Stimulated activated naive CD4-positive, alpha-beta T cell treated with Interleukin-2 at 50 U/mL for 16 hours (primary cell): ENCODE measurements at places on chromosomes 1 and 21.

DNA sequence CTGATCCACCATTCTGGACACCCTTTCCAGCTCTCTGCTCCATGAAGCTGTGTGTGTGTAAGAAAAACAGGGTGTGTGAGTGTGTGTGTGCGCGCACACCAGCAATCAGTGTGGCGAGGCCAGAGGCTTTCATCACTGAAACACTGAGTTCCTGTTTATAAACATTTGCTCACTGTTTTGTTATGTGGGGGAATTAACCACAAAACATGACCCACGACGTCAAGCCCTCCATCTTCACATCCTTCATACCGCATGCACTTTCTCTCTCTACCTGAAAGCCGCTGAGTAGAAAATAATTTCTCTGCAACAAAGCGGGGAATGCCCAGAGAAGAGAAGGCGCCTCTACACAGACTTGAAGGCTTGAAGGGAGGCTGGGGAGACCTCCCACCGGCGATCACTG, 148.9 kb upstream of the IRF2BP2 start:
- DNase-seq: peak; percentile 28

DNA sequence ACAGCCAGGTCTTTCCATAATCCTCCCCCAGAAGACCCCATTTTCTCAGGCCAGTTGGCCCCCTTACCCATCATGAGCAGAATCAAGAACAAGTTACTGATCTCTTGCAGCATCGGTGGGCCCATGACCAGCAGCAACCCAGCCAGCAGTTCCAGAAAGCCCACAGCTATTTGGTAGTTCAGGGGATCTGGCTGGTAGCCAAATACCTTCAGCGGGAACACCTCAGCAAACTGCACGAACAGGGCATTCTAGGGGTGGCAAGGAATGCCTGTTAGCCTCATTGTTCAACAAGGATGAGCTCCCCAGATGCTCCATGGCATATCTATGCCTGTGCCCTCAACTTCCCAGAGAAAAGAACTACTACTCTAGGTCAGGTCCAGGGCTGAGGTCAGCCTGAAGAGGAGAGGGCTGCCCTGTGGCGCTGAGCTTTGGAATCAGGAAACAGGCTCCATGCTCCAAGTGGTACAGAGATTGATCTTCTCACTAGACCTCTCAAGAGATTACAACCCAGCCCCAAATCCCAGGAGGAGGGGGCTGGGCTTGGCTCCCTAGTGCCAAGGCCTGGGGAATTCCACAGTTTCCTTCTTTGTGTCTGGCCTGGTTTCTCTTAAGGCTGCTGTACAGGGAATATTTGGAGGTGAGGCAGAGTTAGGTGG, 1.3 kb downstream of the TMEM35B start:
- no peak for DNase-seq

GRCh38 chr1:109689844-109690405, 2.3 kb downstream of the GSTM1 start:
- no peak for DNase-seq

- DNase-seq: no peak
These were observed 173.4 kb upstream of the RUNX1 start for GRCh38 chr21:35222541-35222941.

DNA sequence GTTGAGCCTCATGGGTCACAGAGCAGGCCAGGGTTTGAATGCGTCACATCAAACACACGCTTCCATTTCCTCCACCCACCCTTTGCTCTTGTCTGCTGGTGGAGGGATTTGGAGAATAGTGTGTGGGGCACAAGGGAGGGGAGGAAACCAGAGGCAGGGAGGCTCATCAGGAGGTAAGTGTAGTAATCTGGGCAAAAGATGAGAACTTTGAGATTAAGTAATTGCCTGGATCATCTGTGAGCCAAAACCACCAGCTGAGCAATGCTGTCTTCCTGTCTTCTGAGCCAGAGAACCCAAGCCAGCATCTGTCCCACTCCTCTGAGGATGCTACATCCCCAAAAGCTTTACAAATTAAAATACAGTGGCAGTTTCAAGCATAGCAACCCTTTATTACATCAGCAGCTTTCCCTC, 45.2 kb downstream of the C8B start:
- DNase-seq: no peak

- DNase-seq: peak; percentile 77
These were observed 559 bp downstream of the BACH1 start for GRCh38 chr21:29299046-29299915.

- no peak for DNase-seq
These were observed 104.1 kb downstream of the NEGR1 start for GRCh38 chr1:72178266-72178665.

GRCh38 chr1:3649342-3650247, at the start of gene WRAP73:
Gene WRAP73 (minus strand): TSS chr1:3650103. CDS start chr1:3649999, 104 bp downstream.
- DNase-seq: peak; percentile 88

DNA sequence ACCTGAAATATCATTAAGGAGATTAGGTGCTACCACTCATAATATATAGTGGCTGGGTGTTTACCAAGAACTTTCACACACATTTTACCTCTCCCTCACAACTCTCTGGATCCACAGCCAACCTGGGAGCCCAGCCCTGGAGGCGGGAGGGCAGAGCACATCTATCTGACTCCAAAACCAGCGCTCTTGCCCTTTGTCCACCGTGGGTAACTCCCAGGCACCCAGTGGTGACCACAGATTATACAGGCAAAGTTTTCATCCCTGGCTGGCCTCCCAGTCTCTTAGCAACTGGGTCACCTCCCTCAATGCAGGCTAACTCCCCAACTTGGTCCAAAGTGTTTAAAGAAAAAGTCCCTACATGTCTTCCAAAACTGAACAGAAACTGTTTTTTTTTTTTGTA, 2.4 kb downstream of the PAQR7 start:
- DNase-seq: no peak

- peak; percentile 8 for DNase-seq
These were observed 4.5 kb downstream of the TMEM125 start for GRCh38 chr1:43274125-43274803.

- no peak for DNase-seq
These were observed 28.0 kb downstream of the ARHGAP29 start for GRCh38 chr1:94209425-94209824.

GRCh38 chr1:219443763-219444162, 169.1 kb downstream of the ZC3H11B start:
- no peak for DNase-seq

DNA sequence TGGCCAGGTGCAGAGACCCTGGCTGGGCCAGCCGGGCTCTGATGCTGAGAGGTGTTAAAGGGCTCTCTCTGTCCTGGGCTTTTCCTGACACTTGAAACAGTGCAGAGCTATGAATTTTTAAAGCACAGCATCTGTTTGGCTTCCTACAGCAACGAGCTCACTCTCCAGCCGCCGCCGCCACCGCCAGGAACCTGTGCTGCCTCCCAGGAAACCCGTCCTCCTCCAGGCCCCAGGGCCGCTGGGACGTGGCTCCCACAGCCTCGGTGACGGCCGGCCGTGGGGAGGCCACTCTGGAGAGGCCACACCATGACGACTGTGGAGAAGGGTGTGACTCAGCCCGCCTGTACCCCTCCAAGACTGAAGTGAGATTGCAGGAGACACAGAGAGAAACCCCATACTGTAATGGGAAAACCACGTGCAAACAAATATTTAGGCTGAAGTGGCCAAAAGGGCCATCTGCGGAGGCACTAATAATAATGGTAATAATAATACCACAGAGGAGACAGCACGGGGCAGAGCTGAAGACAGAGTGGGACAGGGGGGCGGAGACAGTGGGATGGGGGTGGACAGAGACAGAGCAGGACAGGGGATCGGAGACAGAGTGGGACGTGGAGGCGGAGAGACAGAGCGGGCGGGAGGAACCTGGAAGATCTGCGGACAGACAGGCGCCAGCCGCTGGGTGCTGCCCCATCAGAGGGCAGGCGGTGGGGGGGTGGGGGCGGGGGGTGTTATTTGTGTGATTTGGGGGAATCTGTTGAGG, 139.2 kb downstream of the CASZ1 start:
- DNase-seq: no peak

- no peak for DNase-seq
These were observed 33.9 kb downstream of the DNAJC6 start for GRCh38 chr1:65343286-65343685.

- DNase-seq: no peak
These were observed 30.6 kb downstream of the RABIF start for GRCh38 chr1:202858331-202858730.

- DNase-seq: no peak
These were observed 534.5 kb downstream of the OMA1 start for GRCh38 chr1:58011978-58012377.

- DNase-seq: no peak
These were observed 29.1 kb downstream of the NTPCR start for GRCh38 chr1:232979558-232979957.

DNA sequence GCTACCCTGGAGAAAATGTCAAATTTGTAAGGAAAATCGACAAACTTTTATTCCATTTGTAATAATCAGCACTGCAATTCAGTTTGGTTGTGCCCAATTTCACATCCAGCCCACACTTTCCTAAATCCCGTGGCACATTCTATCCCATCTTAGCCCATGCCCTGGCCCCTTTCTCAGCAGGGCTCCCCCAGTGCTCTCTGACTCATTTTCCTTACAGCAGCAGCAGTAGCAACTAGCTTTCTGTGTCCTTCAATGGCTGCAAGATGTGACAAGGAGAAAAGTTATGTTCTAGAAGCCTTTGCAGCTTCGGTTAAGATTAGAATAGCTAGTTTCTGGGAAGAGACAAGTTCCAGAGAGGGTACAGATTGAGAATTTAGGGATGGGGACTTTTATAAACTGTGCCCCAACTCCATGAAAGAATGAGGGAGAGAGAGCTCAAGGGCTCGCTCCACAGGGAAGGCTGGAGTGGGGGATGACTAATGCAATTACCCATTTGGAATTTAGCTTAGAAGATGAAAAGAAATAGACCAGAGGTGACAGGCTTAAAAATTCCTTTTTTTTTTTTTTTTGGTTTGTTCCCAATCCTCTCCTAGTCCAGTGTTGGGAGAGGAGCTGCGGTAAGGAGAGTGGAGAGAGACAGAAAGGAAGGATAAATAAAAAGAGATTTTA, 47.0 kb upstream of the POU2F1 start:
- no peak for DNase-seq

DNA sequence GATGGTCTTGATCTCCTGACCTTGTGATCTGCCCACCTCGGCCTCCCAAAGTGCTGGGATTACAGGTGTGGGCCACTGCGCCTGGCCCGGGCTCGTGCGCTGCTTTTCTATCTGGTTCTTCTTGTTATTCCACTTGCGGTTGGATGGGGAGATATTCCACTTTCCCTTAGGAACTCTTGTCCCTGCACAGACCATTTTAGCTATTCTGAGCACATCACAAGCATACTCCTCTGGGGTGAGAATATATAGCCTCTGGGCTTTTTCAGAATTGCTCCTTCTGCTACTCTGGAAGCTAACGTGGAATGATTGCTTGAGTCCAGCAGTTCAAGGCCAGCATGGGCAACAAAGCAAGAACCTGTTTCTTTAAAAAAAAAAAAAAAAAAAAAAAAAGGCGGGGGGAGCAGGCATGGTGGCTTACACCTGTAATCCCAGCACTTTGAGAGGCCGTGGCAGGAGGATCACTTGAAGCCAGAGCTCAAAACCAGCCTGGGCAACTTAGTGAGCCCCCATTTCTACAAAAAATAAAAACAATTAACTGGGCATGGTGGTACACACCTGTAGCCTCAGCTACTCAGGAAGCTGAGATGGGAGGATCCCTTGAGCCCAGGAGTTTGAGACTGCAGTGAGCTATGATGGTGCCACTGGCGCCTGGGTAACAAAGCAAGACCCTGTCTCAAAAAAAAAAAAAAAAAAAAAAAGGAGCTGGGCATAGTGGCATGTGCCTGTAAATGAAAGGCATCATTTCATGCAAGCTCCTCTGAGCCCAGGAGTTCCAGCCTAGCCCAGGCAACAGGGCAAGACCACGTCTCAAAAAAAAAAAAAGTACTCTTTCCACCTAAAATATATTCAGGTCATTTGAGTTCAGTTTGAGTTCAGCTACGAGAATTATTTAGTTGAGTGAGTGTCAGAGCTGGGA, 11.8 kb upstream of the PGD start:
- no peak for DNase-seq

DNA sequence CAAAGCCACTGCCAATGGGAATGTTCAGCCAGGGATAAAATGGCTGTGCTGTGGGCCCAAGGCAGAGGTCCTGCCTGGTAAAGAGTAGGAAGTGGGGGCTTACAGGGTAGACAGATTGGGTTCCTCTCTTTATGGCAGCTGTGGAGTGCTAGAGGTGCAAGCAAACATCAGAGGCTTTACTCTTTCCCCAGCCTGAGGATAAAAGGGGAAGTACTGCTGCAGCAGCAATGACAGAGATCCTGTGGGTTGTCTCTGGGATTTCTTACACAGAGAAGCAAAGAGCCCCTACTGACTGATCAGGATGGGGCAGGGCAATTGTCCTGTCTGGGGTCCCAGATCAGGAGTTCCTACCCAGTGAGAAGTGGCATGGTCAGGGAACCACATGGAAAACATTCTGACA, 54.2 kb downstream of the DRAM2 start:
- DNase-seq: no peak

GRCh38 chr1:219906924-219907771, 21.2 kb downstream of the SLC30A10 start:
- no peak for DNase-seq

DNA sequence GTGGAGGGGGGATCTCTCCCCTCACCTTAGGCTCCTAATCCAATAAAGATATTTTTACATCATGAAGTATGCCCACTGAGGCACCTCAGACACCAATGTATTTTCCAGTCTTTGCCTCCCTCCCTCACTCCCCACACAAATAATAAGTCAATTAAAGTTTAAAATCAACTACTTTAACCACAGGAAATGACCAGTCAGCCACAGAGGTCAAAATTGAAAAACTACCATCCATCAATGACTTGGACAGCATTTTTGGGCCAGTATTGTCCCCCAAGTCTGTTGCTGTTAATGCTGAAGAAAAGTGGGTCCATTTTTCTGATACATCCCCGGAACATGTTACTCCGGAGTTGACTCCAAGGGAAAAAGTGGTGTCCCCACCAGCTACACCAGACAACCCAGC, 70.6 kb upstream of the DYNLT5 start:
- no peak for DNase-seq

DNA sequence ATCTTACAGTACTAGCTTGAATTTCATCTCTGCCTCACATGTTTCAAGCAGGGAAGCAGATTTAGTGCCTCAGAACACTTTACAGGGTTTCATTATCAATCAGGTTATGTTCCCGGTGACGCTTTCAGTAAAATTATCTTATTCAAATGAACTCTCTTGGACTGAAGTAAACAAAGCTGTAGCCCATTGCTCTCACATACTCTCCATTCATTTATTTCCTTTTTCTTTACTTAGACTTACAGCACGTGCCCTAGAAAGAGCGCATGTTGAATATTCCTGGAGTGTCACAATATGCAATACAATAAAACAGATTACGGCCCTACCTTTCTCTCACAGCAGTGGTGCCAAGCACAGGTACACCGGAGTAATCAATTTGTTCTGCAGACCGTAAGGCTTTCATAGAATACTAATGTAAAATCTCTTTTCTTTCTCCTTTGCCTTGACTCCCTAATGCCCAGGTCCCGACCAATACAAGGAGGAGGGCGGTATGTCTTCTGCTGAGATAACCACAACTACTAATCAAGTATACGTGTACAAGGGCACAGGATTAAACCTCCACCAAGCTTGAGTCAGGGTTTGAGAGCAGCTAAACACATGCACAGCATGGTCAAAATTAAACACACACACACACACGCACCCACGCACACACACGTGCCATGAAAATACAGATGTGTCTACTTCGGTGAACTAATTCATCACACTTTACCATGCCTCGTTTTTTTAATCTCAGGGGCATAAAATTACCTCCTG, 62.8 kb downstream of the NRIP1 start:
- DNase-seq: no peak
